ENCODE measurements at places on chromosomes 5 and 9. TPM values are rescaled to one million over a fixed set of nuclear protein-coding genes. Genes with fewer than 3 reads are reported as not detected.
A peak's percentile ranks its signal among the peaks of the same experiment; 100 is the strongest.

DNA sequence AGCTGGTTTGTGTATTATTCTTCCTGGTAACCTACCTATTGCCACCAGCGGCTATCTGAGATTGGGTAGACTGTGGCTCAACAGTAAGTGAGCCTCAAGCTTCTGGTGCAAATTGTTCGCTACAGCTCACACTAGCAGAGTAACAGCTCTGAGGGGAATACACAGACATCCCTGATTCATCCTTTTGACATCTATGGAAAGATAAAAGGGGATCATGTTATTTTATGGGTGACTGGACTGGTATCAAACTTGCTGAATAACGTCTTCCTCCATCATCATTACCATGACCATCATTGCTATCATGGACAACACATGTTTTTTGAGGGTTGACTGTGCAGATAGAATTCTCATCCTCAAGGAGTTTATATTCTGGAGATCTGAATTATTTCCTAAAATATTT is 129.6 kb downstream of the PIK3R1 start:
- DNase-seq, result no peak

DNA sequence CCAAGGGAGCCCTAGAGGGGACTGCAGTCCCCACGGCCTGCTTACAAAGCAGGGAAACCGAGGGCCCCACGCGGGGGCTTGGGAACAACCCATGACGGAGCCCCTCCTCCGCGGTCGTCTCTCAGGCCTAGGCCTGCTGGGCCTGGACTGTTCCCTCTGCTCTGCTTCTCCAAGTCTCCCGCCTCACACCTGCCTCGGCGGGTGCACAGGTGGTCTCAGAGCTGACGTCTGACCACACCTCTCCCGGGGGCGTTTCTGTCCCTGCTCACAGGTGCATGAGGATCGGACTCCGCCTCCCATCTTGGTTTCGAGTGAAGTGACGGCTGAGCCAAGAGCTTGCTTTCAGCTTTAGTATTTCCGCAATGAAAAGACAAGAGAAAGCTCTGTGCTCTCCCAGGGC is 72.1 kb downstream of the MRPL36 start:
- DNase-seq, result peak; percentile 57

Gene PPIC
- 57.1 TPM for total RNA-seq

Gene LHX6
- total RNA-seq, result 1.4 TPM

Gene GAPVD1
- total RNA-seq, result 44.9 TPM

DNA sequence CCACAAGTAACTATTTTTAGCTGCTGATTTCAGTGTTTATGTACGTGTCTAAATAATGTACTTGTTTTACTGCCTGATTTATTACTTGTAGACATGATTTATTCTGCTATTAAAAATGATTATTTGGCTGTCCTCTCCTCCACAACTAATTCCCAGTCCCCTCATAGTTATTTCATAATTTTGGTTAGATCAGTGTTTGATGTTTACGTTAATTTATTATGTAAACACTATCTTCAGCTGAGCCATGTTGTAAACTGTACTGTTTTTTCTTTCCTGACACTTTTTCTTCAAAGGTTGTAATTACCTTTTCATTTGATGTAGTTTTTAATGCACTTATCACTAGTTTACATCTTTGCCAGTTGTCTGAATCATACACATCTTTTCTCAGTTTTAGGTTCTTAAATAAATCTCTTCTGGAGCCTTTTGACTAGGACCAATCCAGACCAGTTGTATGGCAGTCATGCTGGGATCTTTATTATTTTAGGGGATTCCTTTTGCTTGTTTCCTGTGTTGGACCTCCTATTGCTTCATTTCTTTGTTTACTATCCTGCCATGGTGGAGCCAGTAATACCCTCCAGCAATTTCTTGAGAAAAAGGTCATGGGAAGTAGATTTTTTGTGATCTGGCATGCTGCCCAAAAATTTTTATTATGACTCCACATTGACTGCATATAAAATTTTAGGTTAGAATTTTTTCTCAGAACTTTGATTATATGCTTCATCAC is 16.1 kb downstream of the AP3S1 start:
- no peak for DNase-seq

Gene CTXN3
- not detected for total RNA-seq

Measured in sigmoid colon (tissue), 7 donors.